ENCODE measurements at places on chromosomes 13 and 19. TPM values are rescaled to one million over a fixed set of nuclear protein-coding genes. Genes with fewer than 3 reads are reported as not detected.

The TPP2 gene
- 36.7 TPM for total RNA-seq

- H3K36me3 ChIP-seq: no peaks in the 10 kb centered on the region
- DNase-seq: no peak
- H3K27ac ChIP-seq: no peak overlapping the region
These were observed 171.3 kb downstream of the DACH1 start for GRCh38 chr13:71695662-71696061.

The PCDH20 gene
- total RNA-seq: not detected

The HTR2A gene
- total RNA-seq: not detected

- no peak overlapping the region for H3K27ac ChIP-seq
- H3K27me3 ChIP-seq: no peaks in the 10 kb centered on the region
- no peak for DNase-seq
- no peak overlapping the region for H3K4me3 ChIP-seq
- no peaks in the 10 kb centered on the region for H3K36me3 ChIP-seq
These were observed 86.1 kb downstream of the DHRS12 start for GRCh38 chr13:51717786-51718398.

All from HCT116 (cell line).